ENCODE measurements at places on chromosomes 7 and 10.

GRCh38 chr10:108561649-108562048 is 1361.7 kb downstream of the XPNPEP1 start:
- no peak for DNase-seq

DNA sequence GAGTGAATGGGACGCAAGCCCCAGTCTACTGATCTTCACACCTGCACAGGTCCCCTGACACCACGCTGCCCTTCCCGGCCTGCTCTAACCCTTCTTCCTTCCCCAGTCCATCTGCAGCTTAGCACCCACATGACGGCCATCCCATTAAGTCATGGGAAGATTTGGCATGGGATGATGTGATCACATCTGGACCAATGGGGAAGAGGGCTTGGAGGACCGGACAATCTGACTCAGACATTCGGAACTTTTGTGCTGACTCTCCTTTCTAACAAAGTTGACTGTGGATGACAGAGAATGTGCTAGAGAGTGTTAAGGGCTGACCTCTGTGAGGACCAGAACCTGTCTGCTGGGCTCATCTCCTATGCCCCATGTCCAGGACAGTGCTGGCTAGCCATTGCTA is 15.6 kb downstream of the CXCL12 start:
- no peak for DNase-seq

DNA sequence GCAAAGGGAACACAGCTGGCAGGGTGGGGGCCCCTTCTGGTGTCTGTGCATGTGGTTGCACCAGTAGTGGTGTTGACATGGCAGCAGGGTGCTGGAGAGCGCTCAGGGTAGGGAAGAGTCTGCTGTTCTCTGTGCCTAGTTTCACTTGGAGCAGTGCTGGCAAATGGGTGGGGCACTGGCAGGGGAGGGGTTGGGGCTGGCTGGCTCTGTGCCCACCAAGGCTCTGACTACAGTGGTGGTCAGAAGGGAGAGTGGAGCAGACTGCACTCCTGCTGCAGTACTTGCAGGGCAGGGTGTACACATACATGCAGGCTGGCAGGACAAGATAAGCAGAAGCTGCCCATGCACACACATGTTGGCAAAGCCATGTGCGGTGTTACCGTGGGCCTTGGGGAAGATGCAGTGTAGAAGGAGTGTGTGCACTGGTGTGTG is 18.2 kb downstream of the FAM25A start:
- DNase-seq, result no peak

- no peak for DNase-seq
These were observed 99.7 kb downstream of the MAPK8 start for GRCh38 chr10:48406204-48406603.

GRCh38 chr10:44980309-44981171 is 1.9 kb upstream of the DEPP1 start:
- DNase-seq, result no peak
